Fibroblast of mammary gland (primary cell): ENCODE measurements at places on chromosomes 2 and 18.
A peak's percentile ranks its signal among the peaks of the same experiment; 100 is the strongest.

- no peak for DNase-seq
These were observed 96.7 kb upstream of the CNTNAP5 start for GRCh38 chr2:123928358-123928757.

DNA sequence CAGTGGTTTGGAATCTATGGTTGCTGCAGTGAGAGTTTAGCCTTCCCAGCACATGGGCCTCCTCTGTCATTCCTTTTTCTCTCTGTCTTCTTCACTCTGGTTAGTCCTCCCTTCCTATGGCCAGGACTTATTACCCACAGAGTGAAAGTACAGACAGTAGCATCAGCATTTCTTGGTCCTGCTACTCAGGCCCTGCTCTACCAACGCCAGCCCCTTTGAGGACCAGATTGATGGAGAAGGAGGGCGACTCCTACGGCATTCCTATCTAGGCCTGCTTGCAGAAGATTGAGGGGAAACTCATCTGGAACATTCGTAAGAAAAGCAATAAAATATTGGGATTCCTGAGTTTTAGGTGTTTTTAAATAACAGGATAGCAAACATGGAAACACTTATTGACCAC lies 43.5 kb downstream of the BMP10 start:
- no peak for DNase-seq

GRCh38 chr18:57659460-57660102 lies 37.9 kb upstream of the NARS1 start:
- peak; percentile 30 for DNase-seq

DNA sequence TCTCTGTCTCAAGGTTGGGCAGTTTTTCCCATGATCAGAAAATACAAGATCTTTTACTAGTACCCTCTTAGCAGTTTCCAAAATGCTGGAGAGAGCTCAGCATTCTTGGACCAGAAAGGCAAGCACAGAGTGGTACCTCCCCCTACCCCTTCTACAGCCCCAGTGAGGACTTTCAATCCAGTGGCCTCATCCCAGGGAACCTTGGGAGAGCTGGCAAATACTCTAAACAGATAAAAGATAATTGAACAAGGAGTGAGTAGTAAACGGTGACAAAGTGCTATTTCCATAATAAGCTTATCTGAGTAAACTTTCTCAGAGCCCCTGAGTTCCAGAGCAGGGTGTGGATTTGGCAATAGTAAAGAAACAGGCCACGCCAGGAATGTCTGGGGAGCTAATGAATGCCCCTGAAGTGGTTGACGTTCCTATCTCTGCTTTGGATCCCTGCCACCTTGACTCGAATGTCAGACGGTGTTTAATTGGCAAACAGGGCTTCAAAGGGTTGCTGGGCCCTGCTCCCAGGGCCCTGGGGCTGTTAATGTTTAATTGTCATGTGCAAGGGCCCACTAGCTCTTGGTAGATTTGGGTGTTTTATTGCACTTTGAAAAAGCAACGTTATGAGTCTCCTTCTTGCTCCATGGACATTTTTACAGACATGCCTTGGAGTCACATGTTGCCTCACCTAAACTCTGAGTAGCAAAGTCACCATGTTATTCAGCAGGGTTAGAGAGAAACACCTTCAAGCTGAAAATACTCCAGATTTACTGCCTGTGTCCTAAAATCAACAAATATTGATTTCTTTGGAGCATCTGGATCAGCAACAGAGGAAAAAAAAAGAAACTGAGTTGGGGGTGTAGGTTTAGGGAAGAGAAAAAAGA lies 239.9 kb downstream of the CYRIA start:
- no peak for DNase-seq

GRCh38 chr2:15850534-15850933 lies 89.8 kb upstream of the MYCN start:
- no peak for DNase-seq

GRCh38 chr2:145351864-145352425 lies 832.0 kb upstream of the ZEB2 start:
- DNase-seq, result no peak
